LoVo (cell line): ENCODE measurements at places on chromosomes 13 and 19.

DNA sequence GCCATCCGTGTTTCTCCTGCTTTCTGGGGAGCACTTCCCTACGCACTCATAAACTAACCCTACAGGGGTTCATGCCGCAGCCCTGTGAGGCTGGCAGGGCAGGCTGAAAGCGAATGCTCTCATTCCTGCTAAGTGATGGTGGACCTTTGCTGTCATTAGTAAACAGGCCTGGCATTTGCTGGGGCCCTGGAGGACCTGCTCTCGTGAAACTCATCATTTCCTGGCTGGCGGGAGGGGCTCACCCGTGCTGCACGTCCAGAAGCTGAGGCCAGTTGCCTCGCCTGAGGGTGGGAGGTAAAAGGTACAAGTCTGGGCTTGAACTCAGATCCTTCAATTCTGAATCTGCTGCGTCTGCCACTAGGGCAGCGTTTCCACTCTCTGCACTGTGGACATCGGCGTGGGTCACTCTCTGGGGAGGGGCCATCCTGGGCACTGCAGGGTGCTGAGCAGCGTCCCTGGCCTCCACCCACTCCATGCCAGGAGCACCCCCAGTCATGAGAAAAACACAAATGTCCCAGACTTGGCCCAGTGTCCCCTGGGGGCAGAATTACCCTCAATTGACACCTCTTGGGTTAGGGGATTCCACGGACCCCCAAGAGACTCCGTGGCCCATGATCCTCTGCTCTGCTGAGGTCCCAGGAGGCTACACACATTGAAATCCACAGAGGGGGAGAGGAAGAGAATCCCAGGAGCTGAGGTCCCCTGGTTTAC, 7.0 kb downstream of the MOB3A start:
- DNase-seq = no peak

GRCh38 chr13:102470283-102470917, 68.6 kb upstream of the FGF14 start:
- no peak for DNase-seq

DNA sequence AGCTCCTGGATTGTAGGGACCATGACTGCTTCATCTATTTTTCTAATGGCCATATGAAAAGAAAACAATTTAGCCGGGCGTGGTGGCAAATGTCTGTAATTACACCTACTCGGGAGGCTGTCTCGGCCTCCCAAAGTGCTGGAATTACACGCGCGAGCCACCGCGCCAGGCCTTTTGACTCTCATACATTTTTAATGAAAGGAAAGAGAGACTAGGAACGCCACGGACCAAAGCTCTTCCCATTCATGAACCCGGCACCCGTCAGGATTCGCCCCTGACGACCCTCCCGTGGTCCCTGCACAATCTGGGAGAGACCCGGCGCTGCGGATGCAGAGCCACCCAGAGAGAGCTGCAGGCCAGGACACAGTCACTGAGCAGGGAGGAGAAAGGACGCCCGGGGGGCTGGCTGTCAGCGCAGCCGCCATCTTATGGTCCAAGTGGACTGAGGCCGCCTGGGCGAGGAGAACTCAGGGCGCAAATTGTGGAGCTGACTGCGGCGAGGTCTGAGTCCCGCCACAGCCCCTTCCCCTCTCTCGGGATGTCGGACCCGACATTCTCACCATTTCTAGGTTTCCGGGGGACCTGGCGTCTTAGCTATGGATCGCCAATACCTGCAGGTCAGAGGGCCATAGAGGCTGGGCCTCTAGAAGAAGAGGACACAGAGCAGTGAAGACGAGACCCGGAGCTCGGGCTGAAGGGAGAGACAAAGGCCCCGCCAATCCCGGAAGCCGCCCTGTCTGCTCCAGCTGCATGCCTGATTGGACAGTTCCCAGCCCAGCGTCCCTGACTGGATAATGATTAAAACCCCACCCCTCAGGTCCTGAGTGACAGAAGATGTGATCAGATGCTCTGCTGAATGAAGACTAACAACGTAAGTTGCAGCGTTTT, at the start of gene ZNF681:
ZNF681 (minus strand) TSS at position 705 of the 888 bp plus-strand sequence; CDS start at position 563, 142 bp downstream.
- no peak for DNase-seq

GRCh38 chr13:43924549-43925245, 45.0 kb downstream of the LACC1 start:
- no peak for DNase-seq

GRCh38 chr13:59514316-59514715, 649.4 kb downstream of the DIAPH3 start:
- DNase-seq = no peak
